Activated CD4-positive, alpha-beta T cell treated with anti-CD3 and anti-CD28 coated beads for 1 hour (primary cell): ENCODE measurements at places on chromosomes 7 and 10.

DNA sequence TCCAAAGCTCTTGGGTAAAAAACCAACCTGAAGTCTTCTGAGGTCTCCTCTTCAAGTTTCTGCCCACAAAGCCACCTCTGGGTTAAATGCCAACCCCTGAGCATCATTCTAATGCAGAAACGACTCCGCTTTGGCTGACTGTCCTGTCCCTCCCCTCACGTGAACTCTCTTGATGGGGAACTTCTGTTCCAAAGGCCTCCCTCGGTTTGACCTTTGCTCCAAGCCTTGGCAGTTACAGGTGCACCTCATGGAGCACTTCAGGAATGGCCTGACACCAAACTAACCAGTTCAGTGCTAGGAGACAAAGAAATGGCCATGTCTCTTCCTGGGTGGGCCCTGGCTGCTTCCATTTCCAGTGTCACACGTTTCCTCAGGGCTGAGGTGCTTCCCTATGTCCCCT lies 20.0 kb downstream of the CAMK2G start:
- DNase-seq, result no peak

DNA sequence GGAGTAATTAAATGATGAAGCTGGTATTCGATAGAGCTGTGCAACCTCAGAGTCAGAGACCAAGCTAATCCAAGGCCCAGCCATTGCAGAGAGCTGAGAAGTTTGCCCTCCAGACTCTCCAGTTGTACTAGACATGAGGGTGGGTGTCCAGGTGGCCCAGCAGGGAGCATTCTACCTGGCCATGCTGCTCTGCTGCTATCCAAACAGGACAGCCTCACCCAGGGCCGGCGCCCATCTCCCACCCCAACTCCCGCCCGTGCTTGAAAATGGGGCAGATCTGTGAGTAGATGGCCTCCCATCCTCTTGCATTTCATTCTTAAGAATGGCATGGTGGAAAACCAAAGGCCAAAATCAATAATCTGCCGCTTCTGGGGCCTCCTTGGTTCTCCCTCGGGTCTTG lies 124.2 kb downstream of the TCERG1L start:
- no peak for DNase-seq

GRCh38 chr7:114533131-114533530 lies 118.5 kb downstream of the FOXP2 start:
- no peak for DNase-seq

- DNase-seq, result no peak
Observed at GRCh38 chr7:47512481-47513176, 69.3 kb downstream of the TNS3 start.

- DNase-seq, result no peak
Observed at GRCh38 chr7:7416031-7416858, 119.4 kb downstream of the COL28A1 start.

- no peak for DNase-seq
Observed at GRCh38 chr10:124534231-124534798, 72.7 kb downstream of the LHPP start.
